ENCODE measurements at places on chromosomes 4 and X.

- DNase-seq = no peak
Observed at GRCh38 chrX:19616959-19617358, 101.7 kb upstream of the MAP3K15 start.

GRCh38 chrX:16136080-16136479 lies 12.7 kb downstream of the GRPR start:
- no peak for DNase-seq

GRCh38 chrX:20063716-20064351 lies 52.9 kb downstream of the MAP7D2 start:
- DNase-seq = no peak

DNA sequence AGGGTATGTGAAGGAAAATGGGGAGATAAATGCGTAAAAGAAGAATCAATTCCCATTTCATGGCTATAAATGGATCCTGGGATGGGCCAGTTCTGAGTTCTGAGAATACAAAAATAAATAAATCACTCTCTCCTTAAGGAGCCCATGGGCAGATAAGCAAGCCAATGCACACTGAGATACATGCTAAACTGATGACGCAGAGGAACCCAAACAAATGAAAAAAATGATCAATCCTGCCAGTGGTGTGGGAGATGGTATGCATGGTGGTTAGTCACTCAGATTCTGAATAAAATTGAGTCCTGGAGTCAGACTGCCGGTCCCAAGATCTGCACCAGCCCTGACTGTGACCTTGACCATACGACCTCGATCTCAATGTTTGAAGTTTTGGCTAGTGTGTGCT lies 59.7 kb downstream of the NEIL3 start:
- peak; percentile 7 for DNase-seq

DNA sequence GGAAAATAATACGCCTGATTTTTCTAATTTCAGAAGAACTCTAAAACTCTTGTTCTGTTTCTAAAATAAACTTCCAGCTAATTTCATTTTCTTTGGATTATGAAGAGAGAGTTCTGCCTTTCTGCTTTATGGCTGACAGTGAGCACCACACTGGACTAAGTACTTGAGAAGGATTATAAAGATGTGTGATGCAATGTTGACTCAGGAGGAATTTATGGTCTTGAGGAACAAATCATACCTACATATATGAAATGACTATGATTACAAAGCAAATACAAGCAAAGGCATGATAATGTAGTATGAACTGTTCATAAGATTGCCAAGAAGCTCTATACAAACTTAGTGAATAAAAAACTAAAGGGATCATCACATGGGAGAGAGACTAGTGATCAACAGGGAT lies 13.0 kb upstream of the SLC25A5 start:
- no peak for DNase-seq

DNA sequence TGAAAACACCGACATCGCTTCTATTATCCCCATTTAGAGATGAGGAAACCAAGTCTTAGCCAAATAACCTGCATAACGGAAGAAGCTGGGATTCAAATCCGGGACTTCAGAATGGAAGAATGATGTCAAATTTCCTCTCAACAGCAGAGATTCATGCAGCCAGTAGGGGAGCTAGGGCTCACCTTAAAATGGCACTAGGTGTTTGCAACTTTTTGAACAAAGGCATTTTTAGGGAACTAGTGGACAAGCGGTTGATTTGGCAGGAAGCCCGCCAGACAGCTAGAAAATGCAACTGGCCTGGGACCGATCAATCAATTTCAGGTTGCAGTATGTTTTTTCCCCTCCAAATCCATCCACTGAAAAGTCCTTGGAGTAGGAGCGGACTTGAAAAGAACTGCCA lies 224.2 kb downstream of the PTTG2 start:
- no peak for DNase-seq

DNA sequence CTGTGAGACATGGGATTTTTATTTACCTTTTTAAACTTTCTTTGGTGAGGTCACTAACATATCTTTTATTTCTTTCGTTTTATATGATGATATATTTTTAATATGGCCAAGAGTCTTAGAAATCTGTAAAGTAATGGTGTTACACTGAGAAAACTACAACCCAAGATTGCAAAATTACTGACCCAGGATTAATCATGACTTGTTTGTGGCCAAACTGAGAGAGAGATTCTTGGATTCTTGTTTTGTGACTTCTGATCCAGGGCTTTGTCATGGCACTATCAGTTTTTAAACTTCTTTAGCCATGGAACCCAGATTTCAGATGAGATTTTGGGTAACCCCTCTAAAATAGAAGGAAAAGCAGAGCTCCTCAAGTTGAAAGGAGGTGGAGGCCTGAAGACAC lies 42.0 kb downstream of the SGMS2 start:
- no peak for DNase-seq

- DNase-seq = no peak
Observed at GRCh38 chrX:14886252-14886651, 13.0 kb downstream of the MOSPD2 start.

- no peak for DNase-seq
Observed at GRCh38 chrX:6694977-6695376, 160.1 kb upstream of the VCX3A start.

DNA sequence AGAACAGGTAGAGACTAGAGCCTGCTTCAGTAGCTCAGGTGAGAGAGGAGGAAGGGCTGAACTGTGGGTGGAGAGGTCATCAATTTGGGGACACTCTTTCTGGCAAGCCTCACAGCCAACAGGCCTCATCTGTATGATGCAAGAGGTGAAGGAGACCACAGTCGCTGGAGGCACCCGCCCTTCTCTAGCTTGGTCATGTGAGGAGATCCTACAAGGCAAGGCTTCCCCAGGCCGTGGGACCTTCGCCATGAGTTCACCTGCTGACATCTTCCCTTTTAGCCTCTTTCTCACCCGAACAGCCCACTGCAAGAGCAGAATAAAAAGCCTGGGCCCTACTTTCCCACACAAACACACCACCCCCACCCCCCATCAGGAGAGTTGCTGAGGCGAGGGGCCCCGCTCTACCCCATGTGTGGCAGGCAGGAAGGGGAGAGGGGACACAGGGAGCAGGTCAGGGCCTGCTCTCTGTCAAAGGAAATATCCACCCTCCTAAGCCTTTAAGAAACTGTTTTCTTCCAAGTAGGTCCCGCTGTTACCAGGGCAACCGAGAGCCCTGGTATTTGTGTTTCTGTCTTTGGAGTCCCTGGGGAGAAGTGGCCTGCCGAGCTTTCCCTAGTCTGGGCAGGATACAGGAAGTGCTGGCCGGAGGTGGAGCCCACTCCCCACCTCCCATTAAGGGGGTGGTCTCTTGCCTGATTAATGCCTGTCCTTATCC lies 8.1 kb downstream of the RTL5 start:
- no peak for DNase-seq

DNA sequence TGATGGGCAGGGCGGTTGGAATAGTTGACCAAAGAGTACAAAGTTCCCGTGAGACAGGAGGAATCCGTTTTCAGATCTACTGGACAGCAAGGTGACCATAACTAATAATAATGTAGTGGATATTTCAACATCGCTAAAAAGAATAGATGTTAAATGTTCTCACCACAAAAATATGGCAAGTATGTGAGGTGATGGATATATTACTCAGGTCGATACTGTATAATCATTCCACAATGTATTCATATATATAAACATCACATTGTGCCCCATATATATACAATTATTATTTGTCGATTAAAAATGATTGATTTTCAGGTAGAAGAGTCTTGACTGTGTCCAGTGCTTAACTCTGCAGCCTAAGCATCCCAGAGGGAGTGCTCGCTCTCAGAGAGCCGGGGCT lies 141.6 kb upstream of the TENM3 start:
- DNase-seq = no peak

- DNase-seq = no peak
Observed at GRCh38 chr4:88320224-88320779, 35.9 kb upstream of the PPM1K start.

GRCh38 chr4:38563707-38564495 lies 100.1 kb upstream of the KLF3 start:
- no peak for DNase-seq

DNA sequence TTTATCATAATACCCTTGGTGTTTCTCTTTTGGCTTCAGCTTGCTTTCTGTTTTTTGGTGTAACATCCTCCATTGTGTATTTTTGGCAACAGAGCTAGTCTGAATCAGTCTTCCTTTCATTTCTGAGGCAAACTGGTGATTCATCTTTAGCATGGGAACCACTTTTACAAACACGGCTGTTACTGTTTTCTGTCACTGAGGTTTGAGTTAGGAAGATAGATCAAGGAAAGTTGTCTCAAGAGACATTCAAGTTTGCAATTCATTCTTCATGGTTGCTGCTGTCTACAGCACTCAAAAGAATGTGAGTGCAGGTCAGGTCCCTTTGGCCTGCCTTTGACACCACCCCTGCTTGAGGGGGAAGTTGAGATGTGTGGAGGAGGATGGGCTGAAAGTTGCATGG lies 36.3 kb downstream of the IL21 start:
- peak; percentile 85 for DNase-seq

DNA sequence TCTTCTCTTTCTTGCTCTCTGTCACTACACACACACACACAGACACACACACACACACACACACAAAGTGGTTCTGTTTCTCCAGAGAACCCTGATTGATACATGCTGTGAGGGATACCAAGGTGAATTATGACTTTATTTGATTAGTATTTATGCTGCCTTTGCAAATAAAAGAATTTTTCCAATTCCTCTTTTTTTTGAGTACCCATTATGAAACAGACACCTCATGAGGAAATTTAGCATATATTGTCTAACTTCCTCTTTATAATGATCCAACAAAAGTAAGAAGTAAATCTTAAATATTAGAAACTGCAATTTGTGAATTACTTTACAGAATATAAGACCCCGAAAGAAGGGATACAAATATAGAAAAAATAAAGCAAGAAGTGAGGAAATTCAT lies 14.3 kb upstream of the RAB28 start:
- DNase-seq = no peak

DNA sequence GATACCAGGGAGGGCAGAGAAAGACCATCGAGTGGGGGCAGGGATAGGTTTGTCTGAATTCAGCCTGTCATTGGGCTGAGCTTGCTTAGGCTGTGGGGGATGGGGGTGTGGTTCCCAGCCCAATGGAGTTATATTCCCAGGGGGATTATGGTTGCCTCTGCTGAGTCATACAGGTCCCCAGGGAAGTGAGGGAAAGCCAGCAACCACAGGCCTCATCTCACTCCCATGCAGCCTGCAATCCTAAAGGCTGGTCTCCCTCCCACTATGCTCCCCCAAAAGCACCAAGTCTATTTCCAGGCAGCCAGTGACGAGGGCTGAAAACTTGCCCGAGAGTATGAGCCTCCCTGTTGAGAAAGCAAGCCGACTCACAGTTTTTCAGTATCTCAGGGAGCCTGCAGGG lies 39.3 kb downstream of the AFM start:
- peak; percentile 89 for DNase-seq

- no peak for DNase-seq
Observed at GRCh38 chr4:82434949-82435348, 4.6 kb downstream of the ENOPH1 start.

DNA sequence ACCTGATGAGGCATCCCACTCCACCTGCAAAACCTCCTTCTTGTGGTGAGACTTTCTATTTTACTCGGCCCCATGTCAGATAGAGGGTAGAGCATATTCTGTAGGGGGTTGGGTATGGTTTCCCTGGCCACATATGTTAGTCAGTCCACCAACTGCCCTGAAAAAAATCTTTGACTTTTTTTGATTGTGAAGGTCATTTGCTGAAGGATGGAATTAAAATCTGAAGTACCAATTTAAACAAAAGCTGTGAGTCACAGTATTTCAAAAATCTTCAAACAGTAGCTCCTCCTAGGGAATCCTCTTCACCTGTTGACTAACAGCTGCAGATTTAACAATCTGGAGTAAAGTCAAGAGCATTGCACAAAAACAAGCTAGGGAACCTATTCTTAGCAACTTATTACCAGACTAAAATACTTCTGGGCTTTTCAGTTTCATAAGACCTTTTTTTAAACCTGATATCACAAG lies 8.0 kb upstream of the CCDC110 start:
- DNase-seq = no peak

DNA sequence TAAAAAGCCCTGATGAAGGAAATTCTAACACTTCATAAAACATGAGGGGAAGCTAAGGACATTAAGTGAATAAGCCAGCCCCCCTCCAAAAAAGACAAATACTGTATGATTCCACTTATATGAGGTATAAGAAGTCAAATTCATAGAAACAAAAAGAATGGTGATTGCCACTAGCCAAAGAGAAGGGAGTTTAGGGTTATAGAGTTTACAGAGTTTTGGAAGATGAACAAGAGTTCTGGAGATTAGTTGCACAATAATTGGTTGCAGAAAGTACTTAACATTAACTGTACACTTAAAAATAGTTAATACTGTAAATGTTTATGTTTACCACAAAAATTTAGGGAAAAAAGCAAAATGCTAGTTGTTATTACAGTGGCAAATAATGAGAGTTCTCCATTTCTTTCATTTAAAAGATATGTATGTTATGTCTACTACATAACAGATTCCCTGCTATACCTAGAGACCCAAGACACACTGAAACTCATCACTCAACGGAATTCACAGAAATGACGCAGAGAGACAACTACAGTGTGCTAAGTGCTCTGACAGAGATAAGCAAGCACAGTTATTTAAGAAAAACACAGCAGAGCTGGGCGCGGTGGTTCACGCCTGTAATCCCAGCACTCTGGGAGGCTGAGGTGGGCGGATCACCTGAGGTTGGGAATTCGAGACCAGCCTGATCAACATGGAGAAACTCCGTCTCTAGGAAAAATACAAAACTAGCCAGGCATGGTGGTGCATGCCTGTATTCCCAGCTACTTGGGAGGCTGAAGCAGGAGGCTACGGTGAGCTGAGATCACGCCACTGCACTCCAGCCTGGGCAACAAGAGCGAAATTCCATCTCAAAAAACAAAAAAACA lies 37.2 kb downstream of the EIF4E start:
- no peak for DNase-seq

GRCh38 chrX:43349363-43349762 lies 306.7 kb upstream of the MAOA start:
- DNase-seq = no peak

DNA sequence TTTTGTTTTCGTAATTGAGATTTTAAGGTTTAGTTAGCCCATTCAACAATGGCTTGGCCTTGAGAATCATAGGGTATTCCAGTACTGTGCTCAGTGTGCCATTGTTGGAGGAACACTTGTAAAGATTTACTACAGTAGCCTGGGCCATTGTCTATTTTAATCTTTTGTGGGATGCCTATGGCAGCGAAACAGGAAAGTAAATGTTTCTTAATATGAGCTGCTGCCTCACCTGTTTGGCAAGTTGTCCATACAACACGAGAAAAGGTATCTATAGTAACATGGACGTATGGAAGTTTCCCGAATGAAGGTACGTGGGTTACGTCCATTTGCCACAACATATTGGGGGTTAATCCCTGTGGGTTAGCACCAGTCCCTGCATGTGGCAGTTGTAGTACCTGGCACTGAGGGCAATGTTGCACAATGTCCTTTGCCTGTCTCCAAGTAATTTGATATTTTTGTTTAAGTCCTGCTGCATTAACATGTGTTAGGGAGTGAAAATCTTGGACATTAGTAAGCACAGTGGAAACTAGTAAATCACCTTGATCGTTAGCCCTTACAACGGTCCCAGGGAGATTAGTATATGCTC lies 38.6 kb upstream of the AADAT start:
- DNase-seq = no peak
